Central memory CD8-positive, alpha-beta T cell (primary cell): ENCODE measurements at places on chromosomes 3 and 15.

DNA sequence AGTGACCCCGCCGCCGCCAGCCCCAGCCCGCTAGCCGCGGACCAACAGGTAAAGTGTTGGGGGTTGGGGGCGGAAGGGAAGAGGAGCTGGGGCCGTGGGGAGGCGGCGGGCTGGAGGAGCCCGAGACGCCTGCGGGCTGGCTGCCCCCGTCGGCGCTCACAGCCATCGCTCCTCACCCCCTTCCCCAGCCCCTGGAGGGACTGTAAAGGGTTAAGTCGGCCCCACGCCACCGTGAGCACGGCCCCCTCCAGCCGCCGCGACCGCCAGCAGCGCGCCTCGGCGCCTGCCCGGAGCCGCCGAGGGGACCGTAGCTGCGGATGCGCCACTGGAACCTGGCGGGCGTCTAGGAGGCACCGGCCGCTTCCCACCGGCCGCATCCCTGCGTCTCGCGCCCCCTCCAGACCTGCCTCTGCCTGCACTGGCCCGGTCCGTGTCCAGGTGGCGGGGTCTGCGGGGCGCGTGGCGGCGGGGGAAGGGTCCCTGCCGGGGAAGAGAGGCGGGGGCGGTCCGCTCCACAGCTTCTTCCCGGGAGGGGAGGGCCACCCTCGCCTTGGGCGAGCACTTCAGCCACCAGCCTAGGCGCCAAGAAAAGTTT, 522 bp downstream of the MED12L start:
- peak; percentile 13 for DNase-seq

GRCh38 chr3:16906682-16907081, 21.9 kb downstream of the PLCL2 start:
- no peak for DNase-seq

DNA sequence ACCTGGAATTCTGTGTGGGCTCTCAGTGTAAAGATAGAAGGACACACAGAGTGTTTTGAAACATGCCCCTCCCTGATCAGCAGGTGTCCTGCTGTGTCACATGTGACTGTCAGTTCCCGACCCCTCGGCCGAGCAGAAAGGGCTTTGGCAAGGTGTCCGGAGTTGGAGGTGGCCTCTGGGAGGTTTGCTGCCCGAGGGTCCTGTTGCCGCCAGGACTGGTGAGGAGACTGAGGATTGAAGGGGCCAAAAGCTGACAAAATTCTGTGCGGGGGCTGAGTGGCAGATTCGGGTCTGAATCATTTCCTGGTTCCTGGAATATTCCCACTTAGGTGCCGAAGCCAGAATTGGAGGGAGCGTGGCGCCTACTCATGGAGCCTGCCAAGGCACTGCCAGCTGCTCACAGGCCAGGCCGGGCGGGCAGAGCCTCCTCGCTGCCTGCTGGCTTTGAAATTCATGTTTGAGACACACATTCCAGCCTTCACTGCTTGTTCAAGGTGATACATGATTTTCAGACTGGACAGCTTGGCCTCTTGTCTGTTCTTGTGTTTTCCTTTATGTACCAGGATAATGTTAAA, 83.8 kb downstream of the APBA2 start:
- no peak for DNase-seq

- no peak for DNase-seq
Measured at GRCh38 chr3:31648286-31648968, 115.7 kb downstream of the STT3B start.

DNA sequence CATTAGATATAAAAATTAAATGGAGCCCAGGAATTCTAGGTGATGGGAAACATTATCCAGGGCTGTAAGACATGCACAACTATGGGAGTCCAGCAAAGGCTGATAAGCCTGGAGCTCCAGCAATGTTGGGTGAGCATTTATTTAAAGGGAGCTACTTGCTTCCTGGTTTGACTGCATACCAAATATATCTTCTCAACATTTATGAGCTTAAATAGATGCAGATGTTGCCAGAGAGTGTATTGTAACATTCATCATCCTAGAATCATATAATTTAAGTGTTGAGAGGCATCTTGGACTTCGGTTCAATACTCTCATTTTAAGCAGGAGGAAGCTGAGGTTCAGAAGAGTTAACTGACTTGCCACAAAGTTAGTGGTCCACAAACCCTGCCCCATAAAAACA, 12.2 kb upstream of the POLR2M start:
- DNase-seq, result no peak

DNA sequence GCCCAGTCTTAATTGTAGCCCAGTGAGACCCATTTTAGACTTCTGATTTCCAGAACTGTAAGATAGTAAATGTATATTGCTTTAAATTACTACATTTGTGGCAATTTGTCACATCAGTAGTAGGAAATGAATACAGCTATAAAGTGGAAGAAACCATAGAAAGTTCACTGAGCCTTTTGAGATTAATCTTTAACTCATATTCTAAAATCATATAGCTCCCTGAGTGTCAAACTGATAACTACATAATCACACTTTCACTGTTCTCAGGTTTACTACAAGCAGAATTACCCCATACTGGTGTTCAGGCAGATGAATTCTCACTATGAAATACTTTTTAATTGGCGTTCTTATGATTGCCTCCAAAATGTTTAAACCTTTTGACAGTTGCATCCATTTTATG, 42.8 kb downstream of the CNTN4 start:
- DNase-seq, result no peak

GRCh38 chr3:46440531-46441294, 24.0 kb downstream of the LTF start:
- no peak for DNase-seq

- DNase-seq, result no peak
Measured at GRCh38 chr3:56202997-56203396, 265.3 kb downstream of the ERC2 start.
